ENCODE measurements at places on chromosomes 7 and 10.

- no peak for DNase-seq
These were observed 152.6 kb downstream of the PKD1L1 start for GRCh38 chr7:47795631-47796030.

DNA sequence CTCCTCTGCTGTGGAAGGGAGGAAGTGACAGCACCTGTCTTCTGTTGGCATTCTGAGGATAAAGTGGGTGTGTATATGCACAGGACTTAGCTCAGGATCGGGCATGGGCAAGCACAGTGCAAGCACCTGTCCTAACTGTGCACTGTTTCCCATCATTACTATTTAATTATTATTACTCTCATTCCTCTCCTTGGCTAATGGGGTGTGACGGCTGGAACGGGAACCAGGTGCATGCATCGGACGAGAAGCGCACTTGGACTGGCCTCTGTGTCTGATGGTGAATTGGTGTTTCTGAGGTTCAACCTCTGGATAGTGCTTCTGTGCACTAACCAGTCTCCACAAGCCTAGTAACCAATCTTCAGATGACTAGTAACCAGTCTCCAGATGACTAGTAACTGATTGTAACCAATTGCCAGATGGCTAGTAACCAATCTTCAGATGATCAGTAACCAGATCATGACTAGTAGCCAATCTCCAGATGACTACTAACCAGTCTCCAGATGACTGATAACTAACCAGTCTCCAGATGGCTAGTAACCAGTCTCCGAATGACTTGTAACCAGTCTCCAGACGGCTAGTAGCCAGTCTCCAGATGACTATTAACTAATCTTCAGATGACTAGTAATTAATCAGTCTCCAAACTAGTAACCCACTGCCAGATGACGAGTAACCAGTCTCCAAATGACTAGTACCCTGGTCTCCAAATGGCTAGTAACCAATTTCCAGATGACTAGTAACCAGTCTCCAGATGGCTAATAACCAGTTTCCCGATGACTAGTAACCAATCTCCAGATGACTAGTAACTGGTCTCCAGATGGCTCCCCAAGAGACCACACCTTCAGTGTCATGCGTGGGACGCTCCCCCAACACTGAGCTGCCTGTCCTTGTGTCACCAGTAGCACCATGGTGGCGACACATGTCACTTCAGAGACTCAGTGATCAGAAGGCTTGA is 85.8 kb downstream of the PAXIP1 start:
- no peak for DNase-seq

DNA sequence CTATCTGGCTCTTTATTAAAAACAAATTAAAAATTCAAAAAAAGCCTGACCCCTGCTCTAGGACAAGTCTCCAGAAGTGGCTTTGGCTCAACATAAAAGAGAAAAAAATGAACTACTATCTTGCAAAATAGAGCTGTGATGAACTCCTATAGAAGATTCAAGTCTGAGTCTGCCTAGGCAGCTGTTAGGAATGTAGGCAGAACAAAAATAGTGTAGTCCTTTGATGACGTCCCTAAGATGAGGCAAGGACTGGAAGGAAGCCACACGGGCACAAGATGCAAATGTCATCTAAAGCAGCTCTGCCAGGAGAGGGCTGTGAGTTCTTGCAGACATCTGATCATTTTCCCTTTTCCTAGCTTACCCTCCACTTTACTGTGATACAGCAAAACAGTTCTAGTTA is 20.5 kb downstream of the ASNS start:
- DNase-seq, result peak; percentile 21

GRCh38 chr10:78342827-78343653 is 309.4 kb downstream of the RPS24 start:
- no peak for DNase-seq

GRCh38 chr7:137590756-137591305 is 247.3 kb upstream of the PTN start:
- DNase-seq, result no peak

DNA sequence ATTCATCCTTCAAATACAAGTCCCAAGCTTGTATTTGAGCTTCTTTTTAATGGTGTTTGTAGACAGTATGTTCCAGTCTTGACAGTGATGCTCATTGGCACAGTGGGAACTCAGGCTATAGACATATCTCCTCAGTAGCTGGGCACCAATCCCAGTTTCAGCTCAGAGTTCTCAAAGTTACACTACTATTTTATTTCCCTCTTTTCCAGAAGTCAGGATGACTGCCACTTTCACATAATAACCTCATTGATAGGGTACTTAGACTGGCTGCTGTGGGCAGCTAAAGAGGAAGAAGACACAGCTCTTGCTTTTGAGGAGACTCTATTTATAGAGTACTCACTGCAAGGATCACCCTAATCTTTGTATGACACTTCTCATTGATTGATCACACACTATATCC is 2.4 kb downstream of the GBF1 start:
- no peak for DNase-seq

GRCh38 chr10:28354511-28354910 is 51.6 kb upstream of the MPP7 start:
- DNase-seq, result no peak

DNA sequence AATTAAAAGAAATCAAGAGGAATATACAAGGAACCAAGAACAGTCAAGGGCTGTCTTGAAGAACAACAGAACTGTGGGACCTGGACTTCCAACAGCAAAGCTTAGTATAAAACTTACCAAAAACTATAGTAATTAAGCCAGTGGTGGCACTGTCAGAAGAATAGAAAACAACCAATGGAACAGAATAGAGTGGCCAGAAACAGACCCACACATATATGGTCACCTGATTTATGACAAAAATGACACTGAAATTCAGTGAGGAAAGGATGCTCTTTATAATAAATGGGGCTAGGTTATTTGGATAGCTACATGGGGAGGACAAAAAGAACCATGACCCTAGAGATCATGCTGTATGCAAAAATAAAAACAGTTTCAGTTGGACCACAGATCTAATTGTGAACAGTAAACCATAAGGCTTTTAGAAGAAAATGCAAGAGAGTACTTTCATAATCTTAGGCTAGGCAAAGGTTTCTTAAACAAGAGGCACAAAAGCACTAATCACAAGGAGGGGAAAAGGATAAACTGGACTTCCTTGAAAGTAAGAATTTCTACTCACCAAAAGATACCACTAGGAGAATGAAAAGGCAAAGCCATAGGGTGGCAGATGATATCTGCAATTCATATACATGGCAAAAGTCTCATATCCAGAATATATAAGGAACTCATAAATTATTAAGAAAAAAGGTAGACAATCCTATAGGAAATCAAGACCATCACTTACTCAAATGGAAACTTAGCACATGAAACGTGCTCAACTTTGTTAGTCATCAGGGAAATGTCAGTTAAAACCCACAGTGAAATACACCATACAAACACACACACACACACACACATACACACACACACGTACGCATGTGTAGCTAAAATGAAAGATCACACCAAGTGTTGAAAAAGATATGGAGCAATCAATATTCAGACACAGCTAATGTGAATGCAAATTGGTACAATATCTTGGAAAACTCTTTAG is 20.8 kb downstream of the HYCC1 start:
- DNase-seq, result no peak

DNA sequence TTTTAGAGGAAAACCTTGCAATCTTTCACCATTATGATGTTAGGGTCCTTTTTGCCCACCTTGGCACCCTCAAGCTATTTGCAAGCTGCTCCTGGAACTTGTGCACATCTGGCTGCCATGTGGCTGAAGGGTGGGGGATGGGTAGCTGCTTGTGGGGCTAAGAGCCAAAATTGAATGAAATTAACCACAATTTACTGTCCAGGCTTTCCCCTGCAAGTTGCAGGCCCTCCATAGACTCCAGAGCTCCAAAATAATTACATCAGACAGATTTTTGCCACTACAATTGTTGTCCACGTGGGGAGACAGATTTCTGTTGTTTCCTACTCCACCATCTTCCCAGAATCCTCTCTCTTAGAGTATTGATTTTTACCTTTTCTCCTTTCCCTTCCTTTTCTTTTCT is 19.1 kb downstream of the PI4K2A start:
- DNase-seq, result no peak

- DNase-seq, result no peak
These were observed 625.7 kb upstream of the ANKRD30A start for GRCh38 chr10:36499693-36500092.

- DNase-seq, result no peak
These were observed 70.2 kb downstream of the HTR7 start for GRCh38 chr10:90787393-90788198.

GRCh38 chr10:116891208-116891607 is 41.9 kb downstream of the ENO4 start:
- peak; percentile 60 for DNase-seq

GRCh38 chr7:27339478-27339877 is 96.9 kb downstream of the EVX1 start:
- DNase-seq, result no peak

DNA sequence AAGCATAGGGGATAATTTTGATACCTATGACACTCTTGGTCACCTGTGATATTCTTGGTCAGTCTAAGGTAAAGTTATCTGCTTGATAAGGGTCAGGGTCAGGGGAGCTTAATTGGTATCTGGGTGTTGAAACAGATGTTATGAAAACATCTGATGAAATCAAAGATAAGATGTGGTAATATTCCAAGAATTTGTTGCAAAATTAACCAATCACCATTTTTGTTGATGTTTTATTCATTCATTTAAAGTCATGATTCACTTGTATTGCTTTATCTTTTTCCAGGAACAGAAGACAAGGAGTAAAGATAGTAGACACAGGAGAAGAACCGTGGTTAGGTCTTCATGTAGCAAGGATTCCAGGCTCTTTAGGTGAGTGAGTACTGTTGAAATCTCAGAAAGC is 103.1 kb downstream of the SEMA3C start:
- DNase-seq, result no peak

GRCh38 chr10:50541921-50542320 is 81.8 kb downstream of the SGMS1 start:
- no peak for DNase-seq

- DNase-seq, result no peak
These were observed at the start of gene INPP5A for GRCh38 chr10:132537684-132538001. INPP5A (plus strand) TSS chr10:132537787; CDS start chr10:132538097, 310 bp downstream.

- DNase-seq, result peak; percentile 49
These were observed 706 bp downstream of the BUB3 start for GRCh38 chr10:123154711-123155505.

GRCh38 chr7:146656988-146657387 is 540.4 kb downstream of the CNTNAP2 start:
- no peak for DNase-seq

DNA sequence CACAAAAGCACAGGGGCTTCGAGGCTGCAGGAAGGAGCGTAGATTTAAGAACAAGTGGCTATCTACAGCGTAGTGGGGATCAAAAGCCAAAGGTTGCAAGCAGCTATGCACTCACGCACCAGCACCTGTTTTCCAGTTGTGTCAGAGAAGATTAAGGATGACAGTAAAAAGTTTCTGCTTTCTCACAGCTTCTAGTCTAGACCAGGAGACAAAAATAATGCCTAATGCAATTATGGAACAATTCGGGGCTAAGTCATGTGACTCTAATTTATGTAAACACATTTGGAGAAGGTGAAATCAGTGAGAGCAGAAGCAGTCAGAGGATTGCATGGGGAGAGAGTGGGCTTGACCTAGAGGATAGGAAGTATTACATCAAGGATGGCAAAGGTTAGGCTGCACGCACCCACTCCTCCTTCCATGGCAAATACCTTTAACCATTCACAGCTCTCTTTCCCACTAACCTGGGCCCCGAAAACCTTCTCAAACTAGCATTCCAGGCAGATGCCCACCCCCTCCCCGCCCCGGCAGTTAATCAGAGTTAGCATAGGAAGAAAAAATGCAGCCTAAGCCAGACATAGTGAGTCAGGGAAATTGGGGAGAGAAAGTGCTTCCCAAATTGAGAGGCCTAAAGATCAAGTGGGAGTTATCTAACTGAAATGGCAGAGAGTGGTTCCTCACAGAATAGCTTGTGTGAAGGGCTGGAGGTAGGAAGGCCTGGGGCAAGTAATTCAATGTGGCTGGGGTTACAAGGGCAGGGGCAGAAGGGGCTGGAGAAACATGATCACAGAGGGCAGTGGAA is 48.2 kb upstream of the GPAM start:
- no peak for DNase-seq

GRCh38 chr7:22630069-22630468 is 96.9 kb upstream of the IL6 start:
- no peak for DNase-seq

DNA sequence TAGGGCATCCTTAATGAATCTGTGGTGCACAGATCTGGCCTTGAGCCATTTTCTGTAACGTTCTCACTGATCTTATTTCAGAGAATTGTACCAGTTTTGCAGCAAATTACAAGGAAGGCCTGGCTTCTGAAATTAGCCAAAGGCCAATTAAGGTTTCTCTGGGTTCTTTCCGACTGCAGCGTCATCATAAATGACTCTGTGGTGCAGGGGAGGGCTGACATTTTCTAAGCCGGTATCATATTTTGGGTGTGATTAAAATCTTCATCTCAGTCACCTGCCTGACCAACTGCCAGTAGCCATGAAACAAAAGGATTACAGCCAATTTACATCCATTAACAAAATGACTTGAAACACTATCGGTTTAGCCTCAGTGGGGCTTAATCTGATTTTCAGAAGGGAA is 363.7 kb downstream of the ADRA2A start:
- DNase-seq, result no peak

DNA sequence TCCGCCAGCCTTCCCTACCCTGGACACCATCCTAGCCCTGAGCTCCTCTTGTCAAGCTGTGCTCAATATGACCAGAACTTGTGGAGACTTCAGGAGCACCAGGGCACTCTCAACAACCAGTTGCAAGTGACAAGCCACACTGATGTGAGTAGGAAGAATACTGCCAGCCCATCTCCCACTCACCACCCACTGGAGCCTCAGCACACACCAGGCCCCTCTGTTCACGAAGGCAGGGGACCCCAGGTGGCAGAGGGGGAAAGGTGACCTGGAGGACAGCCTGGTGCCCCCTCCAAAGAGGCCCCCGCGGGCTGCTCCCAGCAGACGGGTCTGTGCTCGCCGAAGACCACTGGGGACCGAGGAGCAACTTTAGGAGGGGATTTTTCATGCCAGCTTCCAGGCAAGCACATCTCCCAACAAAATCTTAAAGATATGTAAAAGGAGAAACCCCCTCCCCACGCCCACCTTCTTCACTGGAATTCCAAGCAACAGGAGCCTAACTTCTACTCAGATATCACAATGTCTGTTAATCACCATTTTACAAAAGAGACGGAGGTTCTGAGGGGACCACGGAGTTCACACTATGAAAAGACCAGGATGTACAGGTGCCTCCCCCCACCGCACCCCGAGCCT is 1.0 kb downstream of the MMD2 start:
- no peak for DNase-seq

DNA sequence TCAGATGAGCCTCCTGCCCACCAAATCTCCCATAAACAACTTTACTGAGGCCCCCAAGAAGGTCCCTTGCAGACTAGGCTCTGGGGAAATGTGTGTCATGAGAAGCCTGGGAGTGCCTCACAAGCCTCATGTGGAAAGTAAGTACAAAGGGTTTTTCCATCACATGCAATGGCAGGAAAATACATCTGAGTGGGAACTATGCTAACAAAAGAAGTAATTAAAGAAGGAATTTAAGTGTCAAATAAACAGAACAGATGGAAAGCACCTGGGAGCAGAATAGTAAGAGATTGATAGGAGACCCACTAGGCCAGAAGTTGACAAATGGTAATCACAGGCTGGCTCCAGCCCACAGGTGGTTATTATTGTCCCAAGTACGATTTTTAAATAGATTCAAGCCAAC is 20.5 kb downstream of the GSAP start:
- no peak for DNase-seq

- DNase-seq, result no peak
These were observed 58.0 kb downstream of the ADK start for GRCh38 chr10:74208997-74209396.

All from left ventricle myocardium inferior (tissue), 1 donor.